ENCODE measurements at places on chromosomes 16 and 17.

DNA sequence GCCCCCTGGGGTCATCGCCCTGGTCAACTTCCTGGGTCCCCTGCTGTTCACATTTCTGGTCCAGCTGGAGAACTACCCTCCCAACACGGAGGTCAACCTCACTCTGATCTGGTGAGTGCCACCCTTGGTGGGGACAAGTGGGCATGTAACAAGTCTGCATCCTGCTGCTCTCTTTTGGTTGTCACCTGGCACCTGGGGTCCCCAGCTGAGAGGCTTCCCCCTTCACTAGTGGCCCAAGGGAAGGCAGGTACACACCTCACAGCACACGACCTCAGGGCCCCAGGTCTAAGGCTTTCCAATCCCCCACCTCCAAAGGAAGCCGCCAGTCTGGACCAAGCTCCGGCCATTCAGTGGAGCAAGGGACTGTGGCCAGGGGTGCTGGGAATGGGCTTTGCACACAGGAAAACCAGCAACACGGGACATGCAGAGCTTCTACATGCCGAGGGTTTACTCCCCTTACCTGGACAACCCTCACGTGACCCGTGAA, 4.4 kb downstream of the TMC8 start:
- peak; percentile 19 for DNase-seq

- DNase-seq: no peak
Measured at GRCh38 chr17:78988152-78988551, 8.4 kb upstream of the LGALS3BP start.

- no peak for DNase-seq
Measured at GRCh38 chr16:64397945-64398508, 723.8 kb downstream of the CDH11 start.

DNA sequence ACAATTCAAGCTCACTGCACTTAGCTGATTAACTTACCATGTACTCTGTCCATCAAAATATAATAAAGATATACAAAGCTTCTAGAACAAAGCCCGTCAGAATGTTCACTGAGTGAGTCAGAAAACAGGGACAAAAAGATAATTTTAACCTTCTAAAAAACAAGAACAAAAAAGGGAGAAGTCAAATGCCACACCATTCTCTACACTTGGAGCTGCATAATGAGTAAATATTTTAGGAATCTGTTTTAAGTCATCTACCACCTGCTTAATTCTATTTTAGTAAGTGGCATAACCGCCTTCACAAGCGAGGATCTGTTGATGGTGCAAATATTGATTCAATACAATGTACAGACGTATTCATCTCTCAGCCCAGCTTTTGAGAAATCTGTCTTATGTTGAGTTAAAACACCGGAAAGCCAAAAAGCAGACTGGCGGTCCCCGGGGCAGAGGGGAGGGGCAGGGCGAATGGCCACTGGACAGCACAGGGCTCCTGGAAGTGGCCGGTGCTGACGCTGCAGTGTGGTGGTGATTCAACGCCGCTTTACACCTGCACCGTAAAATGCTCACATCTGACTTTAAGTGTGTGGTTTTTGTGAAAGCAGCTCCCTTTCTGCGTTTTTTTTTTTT, 20.1 kb downstream of the RAB40B start:
- DNase-seq: no peak

DNA sequence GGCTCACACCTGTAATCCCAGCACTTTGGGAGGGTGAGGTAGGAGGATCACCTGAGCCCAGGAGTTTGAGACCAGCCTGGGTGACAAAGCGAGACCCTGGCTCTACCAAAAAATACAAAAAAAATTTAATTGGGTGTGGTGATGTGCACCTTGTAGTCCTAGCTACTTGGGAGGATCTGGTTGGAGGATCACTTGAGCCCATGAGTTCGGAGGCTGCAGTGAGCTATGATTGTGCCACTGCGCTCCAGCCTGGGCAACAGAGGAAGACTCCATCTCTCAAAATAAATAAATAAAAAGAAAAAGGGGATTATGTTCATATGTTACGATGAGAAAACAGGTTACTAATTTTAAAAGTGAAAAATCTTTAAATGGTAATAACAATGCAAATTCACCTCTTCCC, 996 bp downstream of the MLKL start:
- DNase-seq: no peak

GRCh38 chr17:8384801-8385378, 1.9 kb upstream of the RPL26 start:
- DNase-seq: no peak

DNA sequence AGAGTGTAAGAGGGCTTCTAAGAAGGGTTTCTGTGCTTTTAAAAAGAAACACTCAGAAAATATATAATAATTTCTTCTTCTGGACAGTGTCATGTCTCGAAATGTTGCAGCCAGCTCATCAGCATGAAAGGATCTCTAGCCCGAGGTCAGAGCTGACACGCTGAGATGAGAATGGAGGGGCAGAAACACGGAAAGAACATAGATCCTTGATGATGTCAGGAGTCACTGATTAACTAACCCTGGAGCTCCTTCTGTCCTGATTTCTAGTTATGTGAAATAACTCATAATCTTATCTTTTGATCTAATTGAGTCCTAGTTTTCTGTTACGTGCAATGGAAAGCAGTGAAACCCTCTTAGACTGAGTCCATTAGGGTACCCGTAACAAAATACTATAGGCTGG, 10.3 kb upstream of the TOX3 start:
- no peak for DNase-seq

DNA sequence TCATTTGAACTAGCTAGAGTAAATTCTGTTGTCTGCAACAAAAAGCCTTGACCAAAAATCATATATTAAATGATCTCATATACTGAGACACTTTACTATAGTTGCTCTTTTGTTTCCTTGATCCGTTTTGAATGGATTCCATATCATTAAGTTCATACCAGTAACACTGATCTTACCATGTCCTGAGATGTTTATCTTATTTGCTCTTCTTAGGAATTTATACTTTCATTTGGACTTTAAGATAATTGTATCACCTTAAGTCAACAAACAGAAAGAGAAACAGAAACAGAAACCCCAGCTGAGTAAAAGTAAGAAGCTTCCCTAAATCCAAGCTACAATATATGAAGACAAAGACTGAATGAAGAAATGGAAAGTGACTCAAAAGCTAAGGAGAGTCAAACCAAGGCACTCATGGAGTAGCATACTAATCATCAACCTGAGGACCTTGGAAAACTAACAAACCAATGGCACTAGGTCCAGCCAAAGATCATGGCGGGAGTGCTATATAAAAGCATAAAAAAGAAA, 106.5 kb upstream of the COX10 start:
- no peak for DNase-seq

DNA sequence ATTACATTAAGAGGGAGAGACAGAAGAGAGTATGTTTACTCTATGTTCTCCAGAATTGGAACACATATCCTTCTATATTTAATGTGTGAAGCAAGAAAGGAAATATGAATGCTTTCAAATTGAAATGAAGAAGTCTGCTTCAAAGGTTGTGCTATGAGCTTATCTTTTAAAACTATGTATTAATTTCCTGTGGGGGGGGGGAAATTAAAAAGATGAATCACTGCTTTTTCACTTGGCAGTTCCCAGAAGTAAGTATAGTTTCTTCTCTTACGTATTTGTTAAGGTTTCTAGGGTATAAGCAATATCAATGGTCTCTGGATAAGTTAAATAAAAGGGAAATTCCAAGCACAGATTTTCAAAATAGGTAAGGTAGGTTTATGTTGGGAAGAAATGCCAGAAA, 7.0 kb downstream of the TERF2 start:
- no peak for DNase-seq

GRCh38 chr17:38464723-38465390, 36.6 kb downstream of the ARHGAP23 start:
- DNase-seq: no peak
